ENCODE measurements at places on chromosomes 1 and 21.

GRCh38 chr1:73617145-73617544 lies 580.8 kb downstream of the LRRIQ3 start:
- DNase-seq = no peak

DNA sequence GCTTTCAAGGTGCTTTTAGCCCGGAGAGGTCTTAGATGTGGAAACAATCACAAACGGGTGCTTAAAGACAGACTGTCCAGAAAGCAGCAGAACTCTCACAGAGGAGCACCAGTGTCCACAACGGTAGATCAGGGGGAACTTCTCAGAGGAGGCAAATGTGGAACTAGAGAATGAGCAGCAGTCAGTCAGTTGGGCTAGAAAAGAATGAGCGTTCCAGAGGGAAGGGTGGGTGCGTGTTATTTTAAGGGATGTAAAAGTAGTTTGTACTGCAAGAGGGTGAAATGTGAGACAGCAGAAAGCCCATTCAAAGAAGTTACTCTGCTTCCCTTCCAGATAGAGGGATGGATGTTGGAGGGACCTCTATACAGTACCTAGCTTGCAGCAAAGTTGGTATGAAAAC lies 30.9 kb downstream of the RGS5 start:
- DNase-seq = peak; percentile 18

DNA sequence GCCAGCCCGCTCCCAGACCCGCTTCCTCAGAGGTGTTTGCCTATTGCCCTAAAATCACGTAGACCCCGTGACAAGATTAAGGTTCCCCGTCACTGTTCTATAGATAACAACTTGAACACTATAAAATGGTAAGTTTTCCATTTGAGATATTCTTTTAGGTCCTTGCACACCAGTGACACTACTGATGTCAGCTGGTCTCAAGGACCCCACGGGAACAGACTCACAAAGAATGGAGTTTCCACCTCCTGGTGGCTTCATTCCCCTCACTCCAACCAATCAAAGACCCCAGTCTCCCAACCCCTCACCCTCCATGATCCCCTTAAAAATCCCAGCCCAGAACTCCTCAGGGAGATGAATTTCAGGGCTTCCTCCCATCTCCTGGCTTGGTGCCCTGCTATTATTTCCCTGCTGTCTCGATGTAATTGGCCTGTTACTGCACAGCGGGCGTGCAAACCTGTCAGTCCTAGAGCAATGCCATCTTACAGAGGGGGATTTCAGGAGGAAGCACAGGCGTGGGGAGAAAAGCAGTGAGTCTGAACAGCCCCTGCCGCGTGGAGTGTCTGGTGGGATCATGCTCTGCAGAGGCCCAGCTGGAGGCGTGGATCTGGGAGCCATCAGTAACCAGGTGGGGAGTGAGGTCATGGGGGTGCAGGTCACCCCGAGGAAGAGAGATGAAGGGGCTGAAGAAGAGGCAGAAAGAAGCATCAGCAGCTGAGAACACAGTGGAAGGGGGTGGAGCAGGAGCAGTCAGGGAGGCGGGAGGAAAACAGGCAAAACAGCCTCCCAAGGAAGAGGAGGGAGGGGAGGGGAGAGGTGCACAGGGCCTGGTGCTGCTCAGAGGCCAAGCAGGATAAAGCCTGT lies 35.1 kb upstream of the LBR start:
- DNase-seq = no peak

DNA sequence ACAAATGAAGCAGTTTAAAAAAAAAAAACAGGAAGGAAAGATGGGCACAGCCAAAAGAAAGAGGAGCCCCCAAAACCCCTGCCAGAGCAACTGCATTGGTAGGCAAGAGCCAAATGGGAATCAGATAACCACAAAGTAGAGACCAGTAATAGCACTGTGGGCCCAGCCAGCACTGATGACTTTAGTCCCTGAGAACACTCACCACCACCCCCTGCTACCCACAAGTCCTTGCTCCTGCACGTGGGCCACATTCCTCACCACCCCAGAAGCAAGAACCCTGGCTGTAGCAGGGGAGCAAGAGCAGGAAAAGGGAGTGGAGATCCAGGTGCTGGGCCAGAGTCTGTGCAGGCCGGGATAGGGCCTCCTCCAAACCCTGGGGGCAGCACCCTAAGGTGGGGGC lies 86.1 kb downstream of the RRAGC start:
- DNase-seq = no peak

GRCh38 chr1:2100780-2101108 lies 50.5 kb downstream of the PRKCZ start:
- DNase-seq = no peak

GRCh38 chr21:16517383-16517782 lies 787.6 kb downstream of the USP25 start:
- DNase-seq = no peak

DNA sequence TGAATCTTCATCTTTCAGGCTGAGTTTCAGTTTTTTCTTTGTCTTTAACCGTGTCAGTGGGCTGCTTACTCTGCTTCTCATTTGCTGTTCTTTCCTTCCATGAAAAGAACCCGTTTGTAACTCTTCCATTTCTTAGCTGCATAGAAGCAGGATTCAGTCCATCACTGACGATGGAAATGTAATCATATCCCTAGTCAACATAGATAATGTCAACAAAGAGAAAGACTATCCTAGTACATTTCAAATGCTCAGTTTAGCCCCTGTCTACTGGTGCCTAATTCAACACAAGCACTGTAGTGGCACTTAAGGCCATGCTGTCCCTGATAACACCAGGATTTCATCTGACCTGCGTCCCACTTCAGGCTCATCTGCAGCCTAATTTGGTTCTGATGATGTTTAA lies 376 bp downstream of the GBP1 start:
- DNase-seq = no peak

- DNase-seq = no peak
Observed at GRCh38 chr21:14523234-14523633, 22.9 kb downstream of the SAMSN1 start.

DNA sequence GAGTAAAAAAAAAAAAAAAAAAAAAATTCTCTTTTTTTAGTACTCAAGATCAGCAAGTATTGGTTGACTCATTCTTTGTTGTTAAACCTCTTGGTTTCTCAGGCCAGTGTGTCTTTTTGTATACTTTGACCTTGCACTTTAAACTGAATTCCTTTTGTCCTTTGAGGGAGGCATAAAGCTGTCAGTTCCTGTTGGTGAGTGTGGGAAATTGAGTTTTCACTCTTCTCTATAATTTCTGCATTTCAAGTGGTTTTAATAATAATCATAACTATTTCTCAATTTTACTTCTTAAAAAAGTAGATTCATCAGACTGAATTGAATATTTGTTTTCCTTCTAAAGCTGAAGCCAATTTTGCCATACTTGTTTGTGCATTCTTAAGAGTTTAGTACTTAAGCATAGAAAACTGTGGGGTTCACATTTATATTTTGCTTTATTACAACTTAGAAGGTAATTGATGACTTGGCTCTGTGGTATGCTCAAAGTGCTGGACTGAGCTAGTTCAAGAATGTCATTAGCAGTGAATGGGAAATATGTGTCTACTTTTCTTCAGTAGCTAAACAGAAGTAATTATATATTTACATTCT lies 43.4 kb downstream of the ITSN1 start:
- peak; percentile 29 for DNase-seq

GRCh38 chr1:101526813-101527212 lies 290.0 kb downstream of the S1PR1 start:
- no peak for DNase-seq

- no peak for DNase-seq
Observed at GRCh38 chr1:187415065-187415464, 586.3 kb downstream of the PLA2G4A start.

DNA sequence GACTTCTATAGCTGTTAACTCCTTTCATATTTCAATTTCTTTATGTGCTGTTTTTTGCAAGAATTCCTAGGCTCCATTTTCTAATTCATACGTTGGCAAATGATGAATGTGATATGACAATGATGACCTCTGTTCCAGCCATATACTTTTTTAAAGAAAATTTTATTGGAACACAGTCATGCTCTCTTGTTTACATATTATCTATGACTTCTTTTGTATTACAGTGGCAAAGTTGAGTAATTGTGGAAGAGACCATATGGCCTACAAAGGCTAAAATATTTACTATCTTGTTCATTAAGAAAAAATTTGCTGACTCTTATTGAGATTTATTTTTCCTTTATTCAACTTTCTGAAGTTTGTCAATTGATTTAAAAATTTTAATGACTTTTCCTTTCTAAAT lies 7.1 kb downstream of the IFI44L start:
- no peak for DNase-seq

- DNase-seq = no peak
Observed at GRCh38 chr1:26259578-26259977, 20.3 kb upstream of the SH3BGRL3 start.

GRCh38 chr1:231973830-231974229 lies 347.2 kb downstream of the DISC1 start:
- DNase-seq = no peak

DNA sequence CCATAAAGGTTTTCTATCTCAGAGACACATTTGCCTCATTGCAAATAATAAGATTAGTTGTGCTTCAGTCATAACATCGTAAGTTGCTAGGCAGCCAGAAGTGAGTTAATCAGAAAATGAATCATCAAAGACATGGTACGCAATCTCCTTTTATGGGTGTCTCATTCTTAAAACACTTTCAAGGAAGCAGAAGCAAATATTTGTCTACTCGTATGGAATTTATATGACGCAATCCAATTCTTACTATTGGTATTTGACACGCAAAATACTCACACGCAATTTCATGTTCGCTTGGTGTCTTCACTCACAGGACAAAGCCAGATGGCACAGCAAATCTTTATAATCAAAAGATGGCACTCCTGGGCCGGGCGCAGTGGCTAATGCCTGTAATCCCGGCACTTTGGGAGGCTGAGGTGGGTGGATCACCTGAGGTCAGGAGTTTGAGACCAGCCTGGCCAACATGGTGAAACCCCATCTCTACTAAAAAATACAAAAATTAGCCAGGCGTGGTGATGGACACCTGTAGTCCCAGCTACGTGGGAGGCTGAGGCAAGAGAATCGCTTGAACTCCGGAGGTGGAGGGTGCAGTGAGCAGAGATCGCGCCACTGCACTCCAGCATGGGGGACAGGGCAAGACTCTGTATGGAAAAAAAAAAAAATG lies 56.4 kb downstream of the HLCS start:
- DNase-seq = peak; percentile 95

DNA sequence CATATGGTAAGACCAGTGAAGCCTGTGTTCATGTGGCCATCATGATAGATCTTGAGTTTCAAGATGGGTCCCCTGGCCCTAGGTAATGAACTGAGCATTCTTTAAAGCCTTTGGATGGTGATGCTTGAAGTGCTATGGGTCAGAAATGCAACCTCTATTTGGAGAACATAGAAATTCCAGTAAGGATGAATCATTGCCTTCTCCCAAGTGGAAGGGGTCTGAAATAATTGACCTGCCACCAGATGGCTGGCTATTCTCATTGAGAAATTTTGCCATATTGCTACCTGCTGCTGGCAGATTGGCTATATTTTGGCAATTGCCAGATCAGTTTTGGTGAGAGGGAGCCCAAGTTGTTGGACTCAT lies 739 bp upstream of the IFI6 start:
- DNase-seq = no peak

DNA sequence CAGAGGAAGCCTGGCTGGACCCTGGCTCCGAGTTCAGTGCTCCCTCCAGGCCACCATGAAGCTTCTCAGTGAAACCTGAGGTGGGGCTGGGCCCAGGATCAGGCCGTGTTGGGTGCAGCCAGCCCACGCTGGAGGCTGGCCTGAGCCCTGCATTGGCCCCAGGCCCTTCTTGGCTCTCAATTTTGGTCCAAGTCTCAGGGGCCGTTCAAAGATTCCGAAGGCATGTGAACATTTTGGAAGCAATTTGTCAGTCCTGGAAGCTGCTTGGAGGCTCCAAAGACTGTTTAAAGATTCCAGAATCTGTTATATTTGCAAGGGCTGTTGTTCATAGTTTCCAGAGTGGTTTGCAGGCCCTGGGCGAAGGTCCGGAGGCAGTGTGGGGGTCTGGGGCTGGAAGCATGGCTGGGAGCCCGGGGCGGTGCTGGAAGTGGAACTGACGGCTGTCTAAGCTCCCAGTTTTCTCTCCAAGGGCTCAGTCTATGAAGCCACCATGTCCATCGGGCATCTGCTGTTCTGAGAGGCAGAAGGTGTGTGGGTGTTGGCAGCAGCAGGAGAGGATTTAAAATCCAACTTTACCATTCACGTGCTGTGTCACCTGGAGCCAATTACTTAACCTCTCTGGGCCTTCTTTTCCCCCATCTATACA lies 104.9 kb downstream of the EPHB2 start:
- DNase-seq = no peak

DNA sequence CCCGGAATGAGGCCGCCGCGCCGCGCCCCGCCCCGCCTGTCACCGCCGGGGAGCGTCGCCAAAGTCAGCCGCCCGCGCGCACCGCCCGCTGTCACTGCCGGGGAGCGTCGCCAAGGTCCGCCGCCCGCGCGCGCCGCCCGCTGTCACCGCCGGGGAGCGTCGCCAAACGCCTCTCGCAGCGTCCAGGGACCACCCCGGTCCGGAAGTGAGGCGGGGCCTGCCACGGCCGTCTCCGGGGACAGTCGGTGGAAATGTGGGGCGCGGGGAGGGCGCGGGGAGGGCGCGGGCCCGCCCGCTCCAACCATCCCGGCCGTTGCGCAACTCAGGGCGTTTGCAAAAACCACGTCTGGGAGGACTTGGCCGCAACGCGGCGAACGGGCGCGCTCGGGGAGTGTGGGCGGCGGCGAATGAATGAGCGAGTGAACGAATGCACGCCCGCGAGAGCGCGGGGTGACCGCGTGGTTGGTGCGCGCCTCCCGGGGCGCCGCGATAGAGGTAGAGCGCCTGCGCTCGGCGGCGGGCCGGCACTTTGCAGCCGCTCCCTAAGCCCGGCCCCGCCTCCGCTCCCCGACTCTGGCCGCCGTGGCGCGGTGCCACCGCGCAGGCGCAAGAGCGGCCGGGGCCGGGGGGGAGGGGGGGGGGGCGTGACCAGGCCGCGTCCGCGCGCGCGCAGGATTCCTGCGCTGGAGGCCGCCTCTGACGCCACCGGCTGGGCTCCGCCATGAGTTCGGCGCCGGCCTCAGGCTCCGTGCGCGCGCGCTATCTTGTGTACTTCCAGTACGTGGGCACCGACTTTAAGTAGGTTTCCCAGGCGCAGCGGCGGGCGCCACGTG lies at the start of the genes ACAP3 and PUSL1:
ACAP3 (minus strand) TSS at position 8 of the 833 bp plus-strand sequence. CDS start 115 bp downstream, outside the sequence.
PUSL1 (plus strand) TSS at position 675 of the 833 bp plus-strand sequence; CDS start at position 722, 47 bp downstream.
- DNase-seq = peak; percentile 89

DNA sequence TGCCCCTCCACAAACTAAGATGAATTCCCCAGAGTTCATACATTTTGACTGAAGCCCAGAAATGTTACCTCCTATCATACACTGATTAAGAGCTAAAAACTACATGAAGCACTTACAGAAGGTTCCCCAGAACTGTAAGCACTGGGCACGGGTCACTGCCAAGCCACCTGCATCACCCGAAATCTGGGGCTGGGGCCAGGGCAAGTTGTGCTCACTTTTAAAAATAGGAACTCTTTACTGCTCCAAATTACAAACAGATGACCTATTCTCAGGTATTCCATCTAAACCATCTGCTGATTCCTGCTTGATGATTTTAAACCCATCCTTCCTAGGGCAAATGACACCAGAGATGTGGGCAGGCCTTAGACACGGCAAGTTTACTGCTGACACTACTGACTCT lies 4.8 kb downstream of the SETD4 start:
- no peak for DNase-seq
